ENCODE measurements at places on chromosomes 2 and 18.

- DNase-seq: no peak
These were observed 37.2 kb upstream of the CDH19 start for GRCh38 chr18:66641056-66641455.

- no peak for DNase-seq
These were observed 59.9 kb downstream of the INO80C start for GRCh38 chr18:35437836-35438235.

GRCh38 chr2:152399003-152399402 lies 64.0 kb downstream of the FMNL2 start:
- no peak for DNase-seq

- DNase-seq: no peak
These were observed 32.1 kb upstream of the RPL31 start for GRCh38 chr2:100969998-100970397.

DNA sequence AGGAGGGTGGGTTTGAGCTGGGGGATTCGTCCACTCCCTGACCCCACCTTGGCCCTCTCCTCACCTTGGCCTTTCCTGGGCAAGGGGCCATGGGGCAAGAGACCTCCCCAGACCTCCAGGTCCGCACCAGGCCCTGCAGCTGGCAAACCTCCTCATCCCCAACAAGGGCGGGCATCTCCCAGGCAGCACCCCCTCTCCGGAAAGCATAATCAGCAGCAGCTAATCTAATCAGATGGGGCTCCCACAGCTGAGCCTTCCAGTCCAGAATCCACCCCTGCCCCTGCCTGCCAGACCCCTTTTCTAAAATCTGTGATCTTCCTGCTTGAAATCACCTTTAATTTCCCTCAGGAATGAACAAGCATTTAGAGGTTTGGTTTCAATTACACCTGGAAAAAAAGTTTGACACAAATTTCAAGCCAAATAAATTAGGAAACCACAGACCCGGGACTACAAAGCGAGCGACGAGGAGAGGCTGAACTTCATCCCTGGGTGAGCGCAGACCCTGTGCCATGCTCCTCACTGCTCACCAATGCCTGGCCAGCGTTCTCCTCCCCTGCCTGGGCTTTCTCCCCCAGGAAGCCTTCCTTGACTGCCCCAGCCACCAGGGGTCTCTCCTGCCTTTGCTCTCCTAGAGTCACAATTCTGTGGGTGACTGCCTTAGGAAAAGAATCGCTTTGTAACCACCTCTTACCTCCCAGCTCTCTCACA lies 143.0 kb upstream of the MYCN start:
- DNase-seq: no peak

GRCh38 chr2:134462791-134463698 lies 209.2 kb downstream of the MGAT5 start:
- DNase-seq: peak; percentile 37

GRCh38 chr2:239895116-239895515 lies 130.0 kb downstream of the NDUFA10 start:
- no peak for DNase-seq

DNA sequence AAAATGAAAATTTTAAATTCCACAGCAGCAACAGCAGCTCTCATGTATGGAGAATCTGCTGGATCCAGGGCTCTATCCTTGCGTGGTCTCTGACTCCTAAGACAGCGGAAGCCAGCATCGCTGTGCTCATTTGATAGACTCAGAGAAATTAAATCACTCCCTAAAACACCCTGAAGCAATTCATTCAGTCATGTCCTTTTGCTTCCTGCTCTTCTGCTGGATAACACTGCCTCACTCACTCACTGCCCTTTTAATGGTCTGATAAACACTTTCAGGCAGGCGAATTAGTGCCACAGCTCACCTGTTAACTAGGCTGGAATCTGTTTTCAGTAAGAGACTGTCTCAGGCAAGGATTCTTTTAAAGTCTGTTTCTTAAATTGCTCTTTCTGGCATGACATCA lies 10.0 kb downstream of the WIPF1 start:
- no peak for DNase-seq

DNA sequence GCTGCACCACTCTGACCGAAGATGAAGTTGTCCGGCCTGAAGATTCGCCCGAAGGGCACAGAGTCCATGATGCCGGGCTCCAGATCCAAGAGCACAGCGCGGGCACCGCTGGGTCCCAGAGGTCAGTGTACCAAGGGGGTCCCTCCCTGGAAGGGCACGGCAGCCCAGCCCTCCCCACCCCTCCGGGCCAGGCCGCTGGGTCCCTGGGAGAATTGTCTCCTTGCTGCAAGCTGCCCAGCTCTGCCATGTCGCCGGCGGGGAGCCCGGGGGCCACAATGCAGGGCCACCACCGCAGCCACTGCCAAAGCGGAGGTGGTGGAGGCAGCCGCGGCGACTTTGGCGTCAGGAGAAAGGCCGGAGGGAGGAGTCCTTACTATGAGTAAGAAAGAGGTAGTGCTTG lies 189.5 kb upstream of the CYRIA start:
- no peak for DNase-seq

DNA sequence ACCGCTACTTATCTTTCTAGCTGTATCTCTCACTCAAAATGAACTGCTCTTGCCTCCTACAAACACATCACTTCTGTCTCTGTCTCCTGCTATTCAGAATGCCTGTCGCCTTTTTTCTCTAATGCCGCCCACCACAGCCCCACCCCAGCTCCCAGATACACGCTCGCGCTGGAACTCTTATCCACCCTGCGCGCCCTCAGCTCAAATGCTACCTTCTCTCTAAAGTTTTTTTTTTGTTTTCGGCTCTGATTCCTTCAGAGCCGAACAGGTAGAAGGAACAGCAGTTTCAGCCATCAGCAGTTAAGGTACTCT lies 3.9 kb upstream of the SOS1 start:
- DNase-seq: no peak

GRCh38 chr18:3110034-3110752 lies 97.2 kb upstream of the LPIN2 start:
- DNase-seq: no peak

- DNase-seq: no peak
These were observed 452.3 kb downstream of the GALR1 start for GRCh38 chr18:77701977-77702376.

- DNase-seq: no peak
These were observed 143.4 kb downstream of the NR4A2 start for GRCh38 chr2:156189143-156189542.

DNA sequence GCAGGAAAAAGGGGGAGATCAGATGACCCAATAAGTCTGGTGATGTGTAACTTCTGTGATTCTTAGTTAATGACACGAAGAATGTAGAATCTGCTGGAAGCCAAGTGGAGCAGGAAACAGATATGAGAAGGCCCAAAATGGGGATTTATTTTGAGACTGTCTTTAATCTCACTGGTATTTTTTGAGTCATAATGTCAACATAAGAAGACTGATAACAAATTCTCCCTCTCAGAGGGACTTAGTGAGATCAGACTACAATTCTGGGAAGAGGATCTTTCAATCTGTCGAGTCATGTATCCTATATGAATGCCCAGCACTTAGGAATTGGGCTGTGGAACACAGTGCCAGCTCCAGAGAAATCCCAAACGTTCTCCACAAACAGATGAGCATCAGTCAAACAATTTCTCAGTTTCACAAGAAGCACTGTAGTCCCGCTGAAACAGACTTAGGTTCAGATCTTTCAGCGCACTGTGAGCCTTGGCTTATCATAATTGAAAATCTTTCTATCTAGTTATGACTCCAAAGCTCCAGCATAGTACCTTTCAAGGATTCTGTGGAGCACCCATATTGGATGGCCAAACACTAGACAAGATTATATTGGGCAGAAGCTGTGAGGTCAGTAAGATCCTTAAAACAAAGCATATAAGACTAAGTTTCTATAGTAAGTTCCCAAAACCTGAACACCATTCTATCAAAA lies 738.2 kb downstream of the LRP1B start:
- no peak for DNase-seq

DNA sequence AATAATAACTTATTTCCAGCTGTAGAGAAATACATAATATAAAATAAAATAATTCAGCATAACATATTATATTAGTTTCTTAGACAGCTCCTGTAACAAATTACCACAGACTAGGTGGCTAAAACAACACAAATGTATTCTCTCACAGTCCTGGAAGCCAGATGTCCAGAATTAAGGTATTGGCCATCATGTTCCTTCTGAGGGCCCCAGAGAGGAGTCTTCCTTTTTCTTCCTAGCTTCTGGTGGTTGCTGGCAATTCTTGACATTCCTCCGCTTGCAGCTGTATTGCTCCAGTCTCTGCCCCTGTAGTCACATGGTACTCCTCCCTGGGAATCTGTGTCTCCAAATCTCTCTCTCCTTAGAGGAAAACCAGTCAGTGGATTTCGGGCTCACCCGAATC lies 146.8 kb downstream of the RBM43 start:
- no peak for DNase-seq

DNA sequence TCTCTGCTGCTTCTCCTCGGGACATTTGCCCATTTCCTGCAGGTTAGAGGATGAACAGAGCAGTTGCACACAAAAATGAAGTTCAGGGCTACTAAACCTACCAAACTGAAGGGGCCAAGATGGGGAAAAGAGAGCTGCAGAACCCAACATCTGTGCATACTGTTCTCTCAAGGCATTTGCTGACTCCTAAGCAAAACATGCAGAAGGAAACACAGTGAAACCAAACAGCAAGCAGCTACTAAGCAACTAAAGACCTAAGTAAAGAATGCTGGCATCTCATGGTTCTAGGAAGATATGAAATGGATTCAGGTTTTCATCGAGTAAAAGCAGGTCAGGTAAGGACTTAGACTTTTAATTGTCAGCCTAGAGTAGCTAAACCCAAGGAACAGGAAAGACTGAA lies 111.9 kb upstream of the SYT4 start:
- DNase-seq: no peak

GRCh38 chr2:63699549-63699839 lies 110.7 kb downstream of the MDH1 start:
- no peak for DNase-seq
